ENCODE measurements at places on chromosomes 16 and 17. TPM values are rescaled to one million over a fixed set of nuclear protein-coding genes. Genes with fewer than 3 reads are reported as not detected.

Gene TMIGD1
- polyA plus RNA-seq, result not detected

Gene GPR179
- polyA plus RNA-seq, result not detected

Gene CRISPLD2
- 0.91 TPM for polyA plus RNA-seq

Gene C16orf86
- polyA plus RNA-seq, result 1.7 TPM

Gene KCNG4
- polyA plus RNA-seq, result not detected

Gene VMO1
- 1.1 TPM for polyA plus RNA-seq

Gene RNF167
- polyA plus RNA-seq, result 77.1 TPM

Gene CRYM
- not detected for polyA plus RNA-seq

Gene NECAB2
- 0.90 TPM for polyA plus RNA-seq

Gene EXOC3L1
- polyA plus RNA-seq, result 2.8 TPM

Gene G6PC1
- not detected for polyA plus RNA-seq

Gene PHAF1
- 18.4 TPM for polyA plus RNA-seq

Gene SLC16A13
- polyA plus RNA-seq, result 7.2 TPM

Gene SLC13A5
- polyA plus RNA-seq, result not detected

Gene CCL17
- polyA plus RNA-seq, result not detected

Gene MT1A
- polyA plus RNA-seq, result not detected

Gene ZNF75A
- 44.1 TPM for polyA plus RNA-seq

Gene KRT13
- polyA plus RNA-seq, result not detected

Gene SLC6A4
- 0.37 TPM for polyA plus RNA-seq

Gene COX11
- 63.6 TPM for polyA plus RNA-seq

All from cardiac muscle cell (in vitro differentiated cells and primary cell).